Lower lobe of right lung (tissue), 2 donors: ENCODE measurements at places on chromosomes 5 and 9. TPM values are rescaled to one million over a fixed set of nuclear protein-coding genes. Genes with fewer than 3 reads are reported as not detected.

CCDC152 gene
- 1.3 TPM for total RNA-seq

FST gene
- 2.1 TPM for total RNA-seq

IER5L gene
- total RNA-seq: 8.7 TPM

TMEM252 gene
- total RNA-seq: 0.30 TPM

SPEF2 gene
- total RNA-seq: 17.6 TPM

FAM163B gene
- not detected for total RNA-seq

ADAMTSL2 gene
- 10.1 TPM for total RNA-seq

MUSK gene
- total RNA-seq: 3.2 TPM
